ENCODE measurements at places on chromosomes 3 and 15. TPM values are rescaled to one million over a fixed set of nuclear protein-coding genes. Genes with fewer than 3 reads are reported as not detected.
A peak's percentile ranks its signal among the peaks of the same experiment; 100 is the strongest.

GRCh38 chr3:17795711-17796110 is 53.3 kb upstream of the TBC1D5 start:
- no peak for DNase-seq

DNA sequence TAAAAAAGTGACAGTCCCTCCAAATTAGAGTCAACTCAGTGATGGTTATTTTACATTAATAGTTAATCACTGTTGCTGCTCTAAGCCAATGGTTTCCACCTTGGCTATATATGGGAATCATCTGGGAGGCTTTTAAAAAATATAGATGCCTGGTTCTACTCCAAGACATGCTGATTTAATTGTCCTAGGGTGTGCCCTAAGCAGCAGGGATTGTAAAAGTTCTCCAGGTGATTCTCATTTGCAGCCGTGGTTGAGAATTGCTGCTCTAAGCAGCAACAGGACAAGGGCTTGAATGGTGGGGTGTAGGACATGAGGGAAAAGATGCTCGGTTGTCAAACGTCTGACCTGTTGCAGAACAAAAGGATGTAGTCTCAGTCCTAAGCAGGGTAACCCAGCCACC is 405.1 kb upstream of the MCTP2 start:
- no peak for DNase-seq

DNA sequence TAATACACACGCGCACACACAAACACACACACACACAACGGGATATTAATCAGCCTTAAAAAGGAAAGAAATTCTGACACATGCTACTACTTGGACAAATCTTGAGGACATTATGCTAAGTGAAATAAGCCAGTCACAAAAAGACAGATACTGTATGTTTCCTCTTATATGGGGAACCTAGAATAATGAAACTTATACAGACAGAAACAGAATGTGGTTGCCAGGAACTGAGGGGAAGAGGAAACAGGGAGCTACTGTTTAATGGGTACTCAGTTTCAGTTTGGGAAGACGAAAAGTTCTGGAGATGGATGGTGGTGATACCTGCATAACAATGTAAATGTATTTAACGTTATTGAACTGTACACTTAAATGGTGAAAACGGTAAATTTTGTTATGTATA is 20.2 kb downstream of the ICE2 start:
- no peak for DNase-seq

DNA sequence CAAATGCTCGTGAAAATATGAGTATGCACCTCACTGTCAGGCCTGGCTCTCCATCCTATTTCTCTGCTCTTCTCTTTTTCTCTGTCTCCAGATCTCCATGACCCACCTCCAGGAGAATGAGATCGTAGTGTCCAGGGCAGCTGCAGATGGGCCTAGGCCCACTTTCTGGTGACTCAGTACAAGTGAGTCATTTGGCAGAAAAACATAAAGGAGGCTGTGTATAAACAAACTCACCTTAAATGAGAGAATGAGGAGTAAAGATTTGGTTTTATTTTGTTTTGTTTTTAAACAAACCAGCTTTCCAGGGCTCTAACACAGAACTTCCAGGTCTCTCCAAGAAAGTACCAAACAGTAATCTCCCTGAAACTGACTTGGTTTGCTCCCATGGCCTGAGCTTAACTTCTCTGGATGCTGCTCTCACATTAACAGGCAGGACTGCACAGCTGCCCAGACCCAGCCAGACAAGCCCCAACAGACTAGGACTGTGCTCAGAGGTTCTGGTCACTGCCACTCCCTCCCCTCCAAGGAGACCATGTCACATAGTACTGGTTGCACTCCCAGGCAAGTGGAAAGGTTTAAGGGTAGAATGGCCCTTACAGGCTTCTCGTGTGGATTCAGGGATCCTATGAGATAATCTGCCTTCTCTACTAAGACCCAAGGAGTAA is 1.5 kb upstream of the HEG1 start:
- DNase-seq, result peak; percentile 22

DNA sequence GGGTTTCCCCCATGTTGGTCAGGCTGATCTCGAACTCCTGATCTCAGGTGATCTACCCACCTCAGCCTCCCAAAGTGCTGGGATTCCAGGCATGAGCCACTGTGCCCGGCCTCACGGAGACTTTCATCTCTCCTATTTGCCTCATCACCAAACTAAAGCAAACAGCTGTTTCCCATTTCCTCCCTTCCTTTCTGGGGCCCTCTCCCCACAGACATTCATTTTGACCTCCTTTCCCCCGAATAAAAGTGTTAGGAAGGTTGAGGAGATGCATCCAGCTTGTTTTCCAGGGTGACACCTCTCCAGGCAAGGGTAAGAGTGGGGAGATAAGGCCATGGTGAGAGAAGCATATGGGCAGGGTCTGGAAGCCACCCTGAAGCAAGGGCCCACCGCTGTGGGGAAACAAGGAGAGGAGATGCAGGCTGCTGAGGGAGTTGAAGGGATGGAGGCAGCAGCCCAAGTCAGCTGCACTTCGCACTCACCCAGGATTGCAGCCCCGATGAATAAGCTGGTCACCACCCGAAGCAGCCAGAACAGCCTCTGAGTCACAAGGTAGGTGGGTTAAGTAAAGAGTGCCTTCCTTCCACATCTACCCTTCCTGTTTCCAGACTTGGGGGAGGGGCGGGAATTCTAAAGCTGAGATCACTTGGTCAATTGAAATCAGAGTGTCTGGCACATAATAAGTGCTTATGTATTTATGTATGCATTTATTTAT is 7.7 kb downstream of the DUOXA2 start:
- no peak for DNase-seq

- DNase-seq, result no peak
Measured at GRCh38 chr3:71101014-71101413, 482.5 kb downstream of the FOXP1 start.

DNA sequence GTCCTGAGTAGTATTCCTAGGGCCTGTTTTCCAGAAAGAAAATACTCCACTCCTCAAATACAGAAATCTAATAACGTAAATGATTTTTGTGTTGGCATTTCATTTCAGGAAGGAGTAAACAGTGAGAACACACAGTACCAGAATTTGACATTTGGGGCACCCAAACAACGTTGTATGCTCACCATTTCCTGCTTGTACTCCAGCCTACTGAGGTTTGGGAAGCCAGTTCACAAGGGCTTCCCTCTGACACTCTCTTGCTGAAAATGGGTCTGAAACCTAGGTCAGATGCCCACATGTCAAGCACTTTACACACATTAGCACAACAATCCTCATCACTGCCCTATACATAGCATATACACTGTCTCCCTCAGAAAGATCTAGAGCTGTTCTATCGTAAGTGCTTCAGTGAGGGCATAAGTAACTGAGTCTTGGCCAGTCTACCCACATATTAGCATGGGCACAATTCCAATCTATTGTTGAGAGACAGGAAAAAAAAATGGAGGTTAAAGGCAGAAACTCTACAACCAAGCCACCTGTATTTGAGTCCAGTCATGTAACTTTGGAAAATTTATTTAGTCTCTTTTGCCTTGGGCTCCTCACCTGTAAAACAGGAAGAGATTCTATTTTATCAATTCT is 43.5 kb upstream of the RSL24D1 start:
- DNase-seq, result no peak

CCDC51 gene
- total RNA-seq, result 10.9 TPM

GNAT1 gene
- not detected for total RNA-seq

SAMD7 gene
- total RNA-seq, result not detected
